Activated CD4-positive, alpha-beta T cell treated with anti-CD3 and anti-CD28 coated beads, Interleukin-2, amount 50 U/mL, for 4 hours (primary cell): ENCODE measurements at places on chromosomes 1 and 21.

DNA sequence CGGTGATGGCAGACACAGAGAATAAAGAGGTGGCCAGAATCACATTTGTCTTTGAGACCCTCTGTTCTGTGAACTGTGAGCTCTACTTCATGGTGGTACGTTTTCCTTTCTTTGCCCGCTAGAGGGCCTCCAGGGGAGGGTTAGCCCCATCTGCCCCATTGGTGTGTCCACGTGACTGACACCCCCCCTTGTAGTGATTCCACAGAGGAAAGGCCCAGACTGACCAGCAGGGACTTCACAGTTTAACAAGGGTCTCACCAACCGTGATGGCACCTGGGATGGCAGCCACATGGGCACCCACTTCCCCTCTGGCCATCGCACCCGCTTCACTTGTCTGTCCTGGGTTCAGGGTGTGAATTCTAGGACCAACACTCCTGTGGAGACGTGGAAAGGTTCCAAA lies 22.3 kb upstream of the SARS1 start:
- no peak for DNase-seq

- DNase-seq, result no peak
Observed at GRCh38 chr1:87864676-87865075, 536.0 kb downstream of the LMO4 start.

DNA sequence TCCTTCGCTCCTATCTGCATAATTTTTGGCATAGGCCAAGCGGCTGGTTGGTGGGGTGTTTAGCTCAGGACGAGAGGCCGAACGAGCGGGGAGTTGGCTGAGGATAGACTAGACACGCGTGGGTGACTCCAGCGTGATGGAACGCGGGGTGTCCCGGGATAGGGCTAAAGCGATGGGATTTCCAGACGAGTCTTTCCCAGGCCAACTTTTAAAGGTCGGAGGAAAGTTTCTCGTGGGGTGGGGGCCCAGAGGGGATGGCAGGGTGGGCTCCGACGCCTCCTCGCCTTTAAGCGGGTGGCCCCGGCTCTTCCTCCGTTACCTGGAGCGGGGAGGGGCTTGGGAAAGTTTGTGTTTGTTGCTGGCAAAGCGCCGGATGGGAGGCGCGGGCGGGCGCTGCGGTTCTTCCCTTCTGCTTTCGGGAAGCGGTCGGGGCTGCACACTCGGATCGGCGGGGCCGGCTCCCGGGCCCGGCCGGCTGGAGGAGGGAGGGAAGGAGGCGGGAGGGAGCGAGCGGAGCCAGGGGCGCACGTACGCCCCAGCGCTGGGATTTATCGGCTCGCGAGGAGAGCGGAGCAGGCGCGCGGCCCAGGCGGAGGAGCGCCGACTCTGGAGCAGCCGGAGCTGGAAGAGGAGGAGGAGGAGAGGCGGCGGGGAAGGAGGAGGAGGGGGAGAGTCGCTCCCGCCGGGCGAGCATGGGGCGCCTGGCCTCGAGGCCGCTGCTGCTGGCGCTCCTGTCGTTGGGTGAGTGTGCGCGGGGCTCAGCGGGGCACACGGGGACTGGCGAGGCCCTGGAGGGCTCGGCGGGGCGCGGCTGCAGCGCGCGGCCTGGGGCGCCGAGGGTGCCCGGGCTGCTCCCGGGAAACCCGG lies at the start of gene PTGFRN:
TSS of gene PTGFRN (plus strand) at position 405 of the 867 bp plus-strand sequence. CDS start at position 693, 288 bp downstream.
- DNase-seq, result peak; percentile 17

GRCh38 chr1:246134789-246135188 lies 372.3 kb downstream of the SMYD3 start:
- DNase-seq, result no peak

- DNase-seq, result no peak
Observed at GRCh38 chr1:208643005-208643597, 398.9 kb upstream of the PLXNA2 start.

- DNase-seq, result no peak
Observed at GRCh38 chr1:91007827-91008226, 14.0 kb downstream of the ZNF644 start.

DNA sequence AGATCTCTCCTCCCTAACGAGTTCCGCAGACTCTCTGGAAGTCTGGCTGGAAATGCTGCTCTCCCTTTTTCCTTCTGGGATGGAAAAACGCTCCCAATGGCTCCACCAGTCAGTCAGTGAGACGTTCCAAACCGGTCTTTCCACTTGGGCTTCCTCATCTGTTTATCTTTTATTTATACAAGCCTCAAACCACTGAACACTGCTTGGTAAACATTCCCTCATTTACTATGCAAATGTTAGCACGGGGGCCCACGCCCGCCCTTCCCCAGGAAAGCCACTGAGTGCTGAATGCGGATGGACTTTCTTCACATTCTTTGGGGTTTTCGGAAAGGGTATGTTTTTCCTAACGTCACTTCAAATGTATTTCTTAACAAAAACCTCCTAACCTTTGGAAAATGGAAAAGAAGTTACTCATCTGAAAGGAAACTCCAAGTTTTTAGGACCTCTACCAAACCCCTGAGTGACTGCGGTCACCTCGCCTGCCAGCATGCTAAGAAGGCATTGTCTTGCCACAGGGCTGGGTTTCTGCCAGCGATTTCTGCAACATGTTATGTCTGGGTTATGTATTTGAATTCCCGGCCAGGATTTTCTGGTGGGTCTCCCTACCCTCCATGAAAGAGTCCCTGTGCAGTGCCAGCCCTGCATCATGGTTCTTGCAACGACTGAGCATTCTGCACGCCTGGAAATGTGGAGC lies 14.0 kb upstream of the UMODL1 start:
- no peak for DNase-seq

DNA sequence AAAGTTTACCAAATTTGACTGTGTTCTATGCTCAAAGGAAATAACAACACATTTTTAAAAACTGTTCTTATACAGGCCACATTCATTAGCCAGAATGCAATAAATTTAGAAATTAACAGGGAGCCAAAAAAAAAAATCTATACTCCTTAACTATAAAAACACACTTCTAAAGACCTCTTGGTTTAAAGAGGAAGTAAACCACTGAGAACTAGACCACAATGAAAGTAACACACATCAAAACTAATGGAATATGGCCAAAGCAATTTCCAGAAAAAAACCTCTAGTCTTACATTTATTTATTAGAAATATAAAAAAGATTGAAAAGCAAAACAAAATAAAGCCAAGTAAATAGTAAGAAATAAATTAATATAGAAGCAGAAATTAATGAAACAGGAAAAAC lies 48.9 kb upstream of the GADD45A start:
- no peak for DNase-seq

DNA sequence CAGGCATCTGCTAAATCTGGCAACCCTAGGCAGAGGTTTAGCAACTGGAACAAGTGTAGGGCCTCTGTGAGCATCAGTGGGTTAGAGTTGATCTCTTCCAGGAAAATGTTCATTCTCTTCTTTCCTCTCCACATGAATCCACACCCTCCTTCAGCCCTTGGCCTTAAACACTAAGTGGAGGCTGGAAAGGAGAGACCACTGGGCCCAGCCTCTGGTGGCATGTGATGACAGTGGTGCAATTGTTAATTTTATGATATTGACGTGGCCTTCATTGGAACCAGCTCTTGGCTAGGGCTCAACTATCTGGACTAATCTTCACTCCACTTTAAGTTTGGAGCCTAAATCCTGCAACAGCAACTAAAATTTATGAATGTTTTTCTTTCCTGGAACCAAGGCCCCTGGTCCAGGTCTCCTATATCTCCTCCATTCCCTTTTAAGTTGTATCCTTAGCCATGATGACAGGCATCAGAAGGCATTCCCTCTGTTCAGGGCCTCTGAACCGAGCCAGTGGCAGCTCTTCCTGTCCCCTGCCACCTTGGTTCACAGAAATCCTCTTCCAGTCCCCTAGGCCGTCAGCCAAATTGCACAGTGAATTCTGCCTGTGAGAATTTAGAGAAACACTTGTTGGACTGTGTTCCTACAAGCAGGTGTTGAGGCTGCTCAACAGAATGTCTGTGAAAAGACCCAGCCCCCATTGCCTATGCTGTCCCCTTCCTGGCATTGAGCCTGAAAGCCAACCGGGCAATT lies 132.2 kb downstream of the PSMG1 start:
- no peak for DNase-seq

- no peak for DNase-seq
Observed at GRCh38 chr1:115365738-115366137, 27.7 kb upstream of the NGF start.
